ENCODE measurements at places on chromosomes 5 and 9.

- DNase-seq, result no peak
Measured at GRCh38 chr9:87572719-87573118, 75.1 kb downstream of the DAPK1 start.

- no peak for DNase-seq
Measured at GRCh38 chr5:149229298-149229937, 42.2 kb upstream of the AFAP1L1 start.

GRCh38 chr9:93967020-93967803 lies 12.1 kb upstream of the BARX1 start:
- no peak for DNase-seq

DNA sequence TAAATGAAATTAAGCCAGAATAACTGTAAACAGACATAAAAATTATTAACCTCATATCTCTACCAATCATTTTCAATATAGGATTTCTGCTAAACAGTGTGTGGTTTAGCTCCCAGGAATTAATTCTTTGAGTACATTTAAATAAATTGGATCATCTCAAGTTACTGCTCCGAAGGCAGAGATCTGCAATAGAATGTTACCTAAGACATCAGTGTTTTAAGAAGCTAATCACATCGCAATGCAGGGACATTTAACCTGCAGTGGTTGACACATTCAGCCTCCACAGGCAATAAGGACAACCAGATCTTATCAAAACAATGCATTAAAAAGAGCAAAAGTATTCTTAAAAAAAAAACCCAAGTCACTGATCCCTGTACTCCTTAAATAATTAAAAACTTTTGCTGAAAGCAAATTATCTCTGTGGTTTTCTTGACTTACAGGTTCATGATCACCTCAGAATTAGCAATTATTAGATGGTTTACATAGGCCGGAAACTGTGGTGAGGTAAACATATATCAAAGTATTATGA lies 45.7 kb downstream of the PRDM6 start:
- no peak for DNase-seq

DNA sequence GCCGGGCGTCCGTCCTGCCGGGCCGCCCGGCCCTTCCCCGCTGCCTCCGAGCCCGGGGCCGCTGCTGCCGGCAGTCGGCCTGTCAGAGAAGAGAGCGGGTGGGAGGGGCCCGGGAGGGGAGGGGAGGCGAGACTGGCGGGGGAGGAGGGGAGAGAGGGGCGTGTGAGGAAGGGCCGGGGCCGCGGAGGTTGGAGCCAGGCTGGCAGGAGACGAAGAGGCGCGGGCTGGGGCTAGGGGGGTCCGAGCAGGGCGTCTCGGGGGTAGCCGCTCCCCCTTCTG lies 570 bp downstream of the CREBRF start:
- DNase-seq, result no peak

GRCh38 chr5:20109326-20109725 lies 121.3 kb upstream of the CDH18 start:
- no peak for DNase-seq

DNA sequence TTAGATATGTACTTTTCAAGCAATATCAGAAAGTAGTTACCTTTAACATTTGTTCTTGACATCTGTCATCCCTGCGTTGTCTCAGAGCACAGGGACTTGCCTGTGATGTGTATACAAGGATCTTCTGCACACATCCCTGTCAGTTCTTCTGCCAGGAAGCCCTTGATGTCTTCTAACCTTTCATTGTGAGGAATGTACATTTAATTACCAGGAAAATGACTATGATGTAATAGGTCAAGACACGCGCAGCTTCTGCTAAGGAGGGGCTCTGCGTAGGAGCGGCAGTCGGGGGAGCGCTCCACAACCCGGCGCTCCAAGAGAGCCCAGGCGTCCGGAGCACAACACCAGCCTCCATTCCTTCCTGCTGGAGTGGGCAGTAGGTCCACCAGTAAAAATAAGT lies 119.7 kb downstream of the IRX2 start:
- no peak for DNase-seq

- no peak for DNase-seq
Measured at GRCh38 chr9:136757328-136757727, 715 bp downstream of the LCN8 start.

- no peak for DNase-seq
Measured at GRCh38 chr5:113179156-113179555, 202.6 kb downstream of the DCP2 start.

- no peak for DNase-seq
Measured at GRCh38 chr5:91787718-91788117, 404.6 kb upstream of the ARRDC3 start.

GRCh38 chr9:86624630-86625029 lies 270.4 kb upstream of the TUT7 start:
- no peak for DNase-seq

DNA sequence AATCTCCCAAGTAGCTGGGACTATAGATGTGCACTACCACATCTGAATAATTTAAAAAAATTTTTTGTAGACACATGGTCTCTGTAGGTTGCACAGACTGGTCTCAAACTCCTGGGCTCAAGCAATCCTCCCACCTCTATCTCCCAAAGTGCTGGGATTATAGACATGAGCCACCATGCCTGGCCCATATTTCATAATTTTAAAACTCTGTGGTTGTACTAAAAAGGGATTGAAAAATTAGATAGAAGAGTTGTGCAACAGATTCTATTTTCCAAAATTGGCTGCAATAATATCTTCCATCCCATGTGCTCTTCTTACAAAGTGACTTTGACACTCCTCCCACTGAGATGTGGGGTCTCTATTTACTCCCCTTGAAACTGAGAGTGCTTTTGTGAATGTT lies 7.6 kb upstream of the UHRF2 start:
- no peak for DNase-seq

- DNase-seq, result no peak
Measured at GRCh38 chr5:20276959-20277263, 288.9 kb upstream of the CDH18 start.

GRCh38 chr9:114304416-114305188 lies 18.3 kb upstream of the ORM1 start:
- DNase-seq, result no peak
